Esophagus squamous epithelium (tissue), 5 donors: ENCODE measurements at places on chromosomes 7 and 10.

GRCh38 chr7:391411-391951 lies 101.5 kb downstream of the FOXL3 start:
- no peak for DNase-seq

DNA sequence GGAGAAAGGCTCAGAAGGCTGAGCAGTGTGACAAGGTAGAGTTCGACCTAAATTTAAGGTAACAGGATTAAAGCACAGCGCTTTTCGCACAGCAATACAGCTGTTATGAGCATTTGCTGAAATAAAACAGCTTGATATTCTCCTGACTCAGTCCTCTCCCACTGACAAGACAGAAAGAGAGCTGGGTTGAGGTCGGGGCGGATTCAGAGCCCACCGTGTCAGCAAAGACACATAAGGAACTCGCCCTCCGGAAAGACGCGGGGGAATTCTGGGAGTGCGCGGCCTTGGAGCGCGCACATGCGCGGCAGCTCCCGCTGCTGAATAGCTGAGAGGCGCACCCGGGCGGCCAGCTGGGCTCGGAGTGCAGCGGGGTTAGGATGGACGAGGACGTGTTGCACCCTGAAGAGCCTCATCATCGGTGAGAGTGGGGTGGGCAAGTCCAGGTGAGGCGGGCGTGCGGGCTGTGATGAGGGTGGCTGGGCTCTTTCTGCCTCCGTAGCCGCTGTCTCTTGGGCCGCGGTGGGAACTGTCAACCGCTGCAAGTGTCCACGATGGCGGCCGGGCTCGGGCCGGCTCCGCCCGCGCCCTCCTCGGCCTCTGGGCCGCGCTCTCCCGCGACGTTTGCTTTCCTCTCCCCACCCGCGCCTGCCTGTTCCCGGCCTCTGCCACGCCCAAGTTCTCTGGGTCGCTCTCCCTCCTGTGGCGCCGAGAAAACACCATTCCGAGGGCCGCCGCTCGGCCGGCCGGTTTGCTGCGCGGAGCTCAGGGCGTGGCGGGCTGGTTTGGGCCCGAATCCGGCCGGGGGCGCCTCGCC lies 120.6 kb downstream of the LYZL1 start:
- no peak for DNase-seq

DNA sequence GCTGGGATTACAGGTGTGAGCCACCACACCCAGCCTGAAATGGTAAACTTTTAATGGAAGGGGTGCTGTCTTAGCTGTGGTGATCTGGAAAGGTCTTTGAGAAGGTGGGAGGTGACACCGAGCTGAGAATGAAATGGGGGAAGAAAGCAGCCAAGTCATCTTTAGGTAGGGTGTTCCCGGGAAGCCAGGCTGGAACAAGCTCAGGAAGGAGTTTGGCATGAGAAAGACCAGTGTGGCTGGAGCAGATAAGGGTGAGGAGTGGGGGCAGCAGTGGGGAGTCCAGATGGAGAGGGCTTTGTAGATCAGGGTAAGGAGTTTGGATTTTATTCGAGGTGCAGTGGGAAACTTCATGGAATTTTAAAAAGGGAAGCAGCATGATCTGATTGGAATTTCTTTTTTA lies 30.0 kb downstream of the KIFBP start:
- no peak for DNase-seq

GRCh38 chr7:16688249-16688648 lies 42.3 kb downstream of the BZW2 start:
- DNase-seq, result no peak

DNA sequence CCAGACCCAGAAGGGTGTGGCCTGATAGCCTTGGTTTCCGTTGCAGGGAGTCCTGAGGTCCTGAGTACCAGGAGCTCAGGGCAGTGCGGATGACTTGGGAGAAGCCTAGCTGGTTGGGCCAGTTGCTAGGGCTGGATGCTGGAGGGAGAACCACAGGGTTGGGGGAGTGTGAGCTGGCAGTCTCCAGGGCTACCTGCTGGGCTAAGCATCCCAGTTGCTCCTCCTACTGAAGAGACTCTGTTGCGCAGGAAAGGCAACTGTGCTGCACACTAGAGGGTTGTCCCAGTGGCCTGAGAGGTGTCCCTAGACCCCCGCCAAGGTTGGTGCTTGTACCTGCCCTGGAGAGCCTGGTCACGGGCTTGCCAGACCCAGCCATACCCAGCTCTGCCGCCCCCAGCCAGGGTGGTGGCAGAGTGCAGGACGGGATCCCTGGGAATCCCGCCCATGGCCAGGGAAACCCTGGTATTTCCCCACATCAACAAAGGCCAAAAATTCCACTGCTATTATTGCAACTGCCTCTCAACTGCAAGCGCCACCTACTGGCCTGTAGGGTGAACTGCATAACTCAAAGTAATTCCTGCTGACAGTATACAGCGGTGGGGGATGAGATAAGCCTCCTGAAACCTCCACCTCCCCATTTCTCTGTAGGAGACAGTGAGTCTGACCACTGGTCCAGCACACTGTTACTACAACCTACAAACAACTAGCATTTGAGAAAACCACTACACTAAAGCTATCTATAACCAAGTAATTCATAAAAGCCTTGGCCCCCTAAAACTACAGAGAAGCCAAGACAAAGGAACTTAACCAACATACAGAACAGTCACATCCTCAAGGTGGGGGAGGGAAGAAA lies 67.6 kb upstream of the DDC start:
- DNase-seq, result no peak

DNA sequence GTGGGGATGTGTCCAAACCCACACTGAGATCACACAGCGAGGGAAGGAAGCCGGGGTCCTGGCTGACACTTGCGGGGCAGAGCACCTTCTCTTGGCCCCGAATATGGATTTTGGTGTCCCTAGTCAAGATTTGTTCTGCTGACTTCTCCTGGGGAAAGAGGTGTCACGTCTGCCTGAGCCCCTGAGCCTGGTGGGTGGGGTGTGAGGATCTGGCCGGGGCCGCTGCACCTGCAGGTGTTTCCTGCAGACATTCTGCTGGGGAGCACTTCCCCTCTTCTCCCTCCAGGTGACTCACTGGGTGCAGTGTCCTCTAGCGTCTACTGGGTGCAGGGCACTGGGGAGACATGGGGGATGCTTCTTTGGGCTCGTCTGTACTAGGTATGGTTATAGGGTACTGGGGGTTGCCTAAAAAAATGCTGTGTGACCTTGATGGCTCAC lies 99.2 kb downstream of the GRK5 start:
- DNase-seq, result peak; percentile 28

DNA sequence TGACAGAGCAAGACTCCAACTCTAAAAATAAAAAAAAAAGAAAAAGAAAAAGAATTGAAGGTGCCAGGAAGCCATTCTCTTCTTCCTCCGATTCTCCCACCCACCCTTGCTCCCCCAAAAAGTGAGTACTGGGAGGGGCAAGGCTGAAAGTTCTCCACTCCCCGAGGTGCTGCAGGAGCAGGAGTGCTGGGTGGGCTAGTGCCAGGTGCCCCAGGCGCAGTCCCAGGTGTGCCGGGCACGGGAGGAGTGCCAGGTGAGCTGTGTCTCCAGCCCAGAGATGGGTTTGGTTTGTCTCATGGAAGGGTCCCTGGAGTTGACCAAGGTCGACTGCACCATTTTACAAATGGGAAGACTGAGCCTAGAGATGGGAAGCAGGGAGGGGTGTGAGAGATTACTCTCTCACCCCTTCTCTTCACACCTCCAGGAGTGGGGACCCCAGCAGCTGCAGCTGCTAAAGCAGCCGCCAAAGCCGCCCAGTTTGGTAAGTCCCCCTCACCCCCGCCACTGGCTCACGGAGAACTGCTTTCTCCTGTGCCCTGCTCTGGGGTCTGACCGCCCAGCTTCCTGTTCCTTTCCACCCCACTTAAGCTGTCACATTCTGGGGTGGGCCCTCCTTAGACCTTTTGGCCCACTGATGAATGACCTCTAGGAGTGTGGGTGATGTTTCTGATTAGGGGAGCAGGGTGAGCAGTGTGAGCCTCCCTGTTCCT lies 26.2 kb upstream of the LIMK1 start:
- no peak for DNase-seq

- DNase-seq, result no peak
Measured at GRCh38 chr7:1095621-1096155, 7.8 kb downstream of the GPER1 start.

DNA sequence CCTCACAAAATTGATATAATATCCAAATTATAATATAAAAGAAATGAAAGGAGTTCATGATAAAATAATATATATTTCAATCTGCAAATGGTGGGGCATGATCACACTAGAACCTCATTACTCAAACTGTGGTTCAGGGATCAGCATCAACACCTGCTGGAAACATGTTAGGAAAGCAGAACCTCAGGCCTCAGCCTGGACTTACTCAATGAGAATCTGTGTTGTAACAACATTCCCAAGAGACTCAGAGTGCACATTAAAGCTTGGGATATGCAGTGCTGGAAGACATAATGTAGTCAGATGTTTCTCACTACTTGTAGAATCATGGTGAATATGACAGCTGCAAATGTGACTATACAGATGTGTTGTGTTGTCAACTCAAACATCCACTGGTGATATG lies 81.7 kb upstream of the ITPRID1 start:
- DNase-seq, result no peak

DNA sequence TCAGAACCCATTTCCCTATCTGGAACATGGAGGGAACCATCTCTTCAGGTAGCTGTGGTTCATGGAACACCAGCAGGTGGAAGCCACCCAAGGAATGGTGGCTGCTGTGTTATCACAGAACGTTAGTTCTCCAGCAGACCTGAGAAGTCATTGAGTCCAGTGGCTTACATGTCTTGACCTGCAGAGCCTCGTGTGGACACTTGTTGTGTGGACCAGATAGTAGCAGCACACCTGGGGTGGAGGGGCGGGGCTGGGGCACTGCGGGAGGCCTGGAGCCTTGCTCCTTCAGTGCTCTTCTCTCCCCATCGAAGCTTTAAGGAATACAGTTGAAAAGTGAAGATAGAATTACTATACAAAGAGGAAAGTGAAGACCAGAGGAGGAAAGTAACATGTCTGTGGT lies 42.4 kb downstream of the VWA2 start:
- DNase-seq, result no peak

- DNase-seq, result no peak
Measured at GRCh38 chr7:16822029-16822428, 17.2 kb upstream of the AGR2 start.

GRCh38 chr7:142827951-142828500 lies 26.9 kb upstream of the EPHB6 start:
- no peak for DNase-seq

GRCh38 chr7:96407427-96407826 lies 85.5 kb upstream of the SLC25A13 start:
- DNase-seq, result no peak

- no peak for DNase-seq
Measured at GRCh38 chr10:72449941-72450441, 95.3 kb upstream of the DNAJB12 start.

DNA sequence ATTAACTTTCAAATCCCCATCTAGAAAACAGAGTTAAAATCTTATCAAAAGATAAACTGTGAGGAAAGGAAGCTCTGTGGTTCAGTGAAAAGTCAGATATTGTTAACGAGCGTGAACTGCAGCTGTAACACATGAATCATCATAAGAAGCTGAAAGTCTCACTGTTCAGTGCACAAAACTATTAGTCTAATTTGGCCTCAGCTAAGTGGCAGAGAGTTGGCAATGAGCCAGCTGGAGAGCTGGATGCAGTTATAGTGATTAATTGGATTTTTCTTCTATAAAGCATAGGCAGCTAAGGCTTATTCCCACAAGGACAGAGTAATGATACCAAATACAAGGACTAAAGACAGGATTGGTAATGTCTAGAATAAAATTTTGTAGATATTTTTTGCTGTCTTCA lies 101.1 kb upstream of the ABCB5 start:
- DNase-seq, result no peak

- DNase-seq, result no peak
Measured at GRCh38 chr7:26735976-26736600, 128.3 kb downstream of the SKAP2 start.

DNA sequence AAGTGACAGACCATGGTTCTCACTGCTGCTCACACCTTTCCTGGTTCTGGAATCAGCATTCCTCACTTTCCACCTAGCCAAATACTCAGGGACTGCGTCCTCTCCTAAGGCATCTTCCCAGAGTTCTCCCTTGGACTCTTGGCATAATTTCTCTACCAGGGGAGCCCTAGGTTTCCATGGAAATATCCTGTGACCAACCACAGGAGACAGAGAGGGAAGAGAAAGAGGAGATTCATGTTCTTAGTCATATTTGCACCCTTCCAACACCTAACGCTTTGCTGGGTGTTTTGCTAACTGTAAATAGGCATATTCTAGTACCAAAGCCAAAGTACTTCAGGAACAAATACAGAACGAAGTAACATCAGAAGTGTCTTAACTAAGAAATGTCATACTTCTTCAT lies 28.6 kb downstream of the DENND11 start:
- no peak for DNase-seq

DNA sequence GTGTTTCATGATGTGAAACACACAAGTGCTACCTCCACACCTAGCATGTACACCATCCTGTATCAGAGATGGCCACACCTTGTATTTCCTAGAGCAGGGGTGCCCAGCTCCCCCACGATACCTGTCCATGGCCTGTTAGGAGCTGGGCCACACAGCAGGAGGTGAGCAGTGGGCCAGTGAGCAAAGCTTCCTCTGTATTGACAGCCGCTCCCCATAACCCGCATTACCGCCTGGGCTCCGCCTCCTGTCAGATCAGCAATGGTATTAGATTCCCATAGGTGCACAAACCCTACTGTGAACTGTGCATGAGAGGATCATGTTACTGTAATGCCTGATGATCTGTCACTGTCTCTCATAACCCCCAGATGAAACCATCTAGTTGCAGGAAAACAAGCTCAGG lies 145.6 kb upstream of the RNF32 start:
- DNase-seq, result no peak

- DNase-seq, result no peak
Measured at GRCh38 chr7:127582361-127582760, 3.0 kb downstream of the GCC1 start.

DNA sequence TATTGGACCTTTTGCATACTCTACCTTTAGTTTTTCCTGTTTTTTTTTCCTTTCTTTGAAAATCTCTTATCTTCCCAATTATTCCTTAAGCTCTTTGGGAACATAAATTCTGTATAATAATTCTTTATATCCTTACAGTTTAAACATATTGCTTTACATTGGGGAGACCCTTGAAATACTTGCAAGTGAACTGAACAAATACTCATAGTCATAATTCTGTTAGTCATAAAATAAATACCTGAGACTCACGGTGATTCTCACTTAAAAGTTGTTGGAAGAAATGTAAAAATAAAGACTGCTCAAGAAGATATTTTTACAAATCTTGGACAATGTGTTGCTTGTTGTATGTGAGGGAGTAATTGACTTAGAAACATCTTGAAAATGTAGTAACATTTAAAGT lies 515.2 kb upstream of the POT1 start:
- no peak for DNase-seq

DNA sequence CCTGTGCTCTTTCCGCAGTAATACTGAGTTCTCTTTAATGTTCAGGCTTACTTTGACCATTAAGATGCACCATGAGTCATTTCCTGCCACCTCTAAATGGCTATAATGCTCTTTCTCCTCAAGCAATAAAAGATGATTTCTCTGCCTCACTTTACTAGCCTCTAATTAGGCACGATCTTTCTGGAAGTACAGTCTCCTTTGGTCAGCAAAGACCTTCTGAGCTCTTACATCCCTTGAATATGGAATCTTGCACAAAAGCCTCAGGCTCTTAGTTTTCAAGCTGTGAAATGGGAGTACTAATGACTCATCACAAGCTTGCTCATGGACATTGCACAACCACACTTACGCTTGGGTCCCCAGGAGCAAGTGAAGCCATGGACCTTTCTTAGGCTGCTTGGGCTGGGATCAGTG lies 85.9 kb downstream of the FRMD4A start:
- DNase-seq, result no peak

- DNase-seq, result no peak
Measured at GRCh38 chr7:14092331-14092730, 102.9 kb upstream of the ETV1 start.

GRCh38 chr7:4836206-4836661 lies 25.6 kb downstream of the PAPOLB start:
- no peak for DNase-seq
